ENCODE measurements at places on chromosomes 7 and 10.

GRCh38 chr7:151175793-151176311 lies 8.4 kb upstream of the GBX1 start:
- no peak for DNase-seq

- no peak for DNase-seq
Observed at GRCh38 chr10:111344804-111345203, 268.0 kb downstream of the ADRA2A start.

- no peak for DNase-seq
Observed at GRCh38 chr7:11970132-11970531, 138.1 kb upstream of the THSD7A start.

GRCh38 chr10:83459124-83459523 lies 680.2 kb upstream of the GHITM start:
- DNase-seq, result no peak

DNA sequence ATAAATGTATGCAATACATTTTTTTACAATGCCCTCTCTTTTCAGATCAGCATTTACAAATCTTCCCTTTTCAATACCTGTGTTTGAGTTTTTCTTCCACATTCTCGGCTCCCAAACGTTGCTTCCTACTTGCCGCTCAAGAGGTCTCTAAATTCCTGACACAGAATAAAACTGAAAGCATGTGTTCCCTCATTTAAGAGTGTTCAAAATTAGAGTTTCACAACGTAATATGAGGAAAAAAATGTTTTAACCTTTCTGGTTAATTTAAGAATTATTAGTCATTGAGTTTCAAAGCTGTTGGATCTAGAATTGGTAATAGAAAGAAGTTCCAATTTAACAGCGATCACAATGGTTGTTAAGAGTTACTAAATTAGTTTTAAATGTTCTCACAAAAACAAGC lies 100.4 kb downstream of the ARID5B start:
- DNase-seq, result no peak

GRCh38 chr10:14926061-14926470 lies 27.8 kb downstream of the DCLRE1C start:
- DNase-seq, result no peak

DNA sequence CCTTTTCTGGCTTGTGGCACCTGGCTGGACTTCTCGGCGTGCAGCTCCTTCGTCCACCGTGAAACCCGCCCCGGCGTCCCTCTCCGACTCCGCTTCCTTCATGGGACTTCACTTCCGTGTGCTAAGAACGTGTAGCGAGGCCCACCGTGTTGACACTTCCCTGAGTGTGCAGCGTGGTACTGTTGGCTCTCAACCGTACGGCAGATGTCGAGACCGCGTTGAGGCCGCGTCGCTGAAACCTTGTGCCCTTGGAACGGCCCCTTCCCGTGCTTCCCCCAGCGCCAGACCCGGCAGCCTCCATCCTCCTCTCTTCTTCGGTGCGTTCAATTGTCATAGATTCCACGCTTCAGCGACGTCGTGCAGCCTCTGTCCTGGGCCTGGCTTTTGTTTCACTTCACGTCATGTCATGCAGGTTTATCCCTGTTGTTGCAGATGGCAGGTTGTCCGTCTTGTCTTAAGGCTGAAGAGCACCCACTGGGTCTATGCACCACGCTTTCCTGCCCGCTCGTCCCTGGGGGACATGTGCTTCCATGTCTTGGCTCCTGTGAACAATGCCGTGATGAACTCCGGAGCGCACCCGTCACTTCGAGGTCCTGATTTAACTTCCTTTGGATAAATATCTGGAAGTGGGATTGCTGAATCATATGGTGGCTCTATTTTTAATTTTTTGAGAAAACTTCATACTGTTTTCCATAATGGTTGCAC lies 465.3 kb downstream of the DNAJB6 start:
- no peak for DNase-seq

- DNase-seq, result no peak
Observed at GRCh38 chr7:98049034-98049433, 57.6 kb upstream of the LMTK2 start.

DNA sequence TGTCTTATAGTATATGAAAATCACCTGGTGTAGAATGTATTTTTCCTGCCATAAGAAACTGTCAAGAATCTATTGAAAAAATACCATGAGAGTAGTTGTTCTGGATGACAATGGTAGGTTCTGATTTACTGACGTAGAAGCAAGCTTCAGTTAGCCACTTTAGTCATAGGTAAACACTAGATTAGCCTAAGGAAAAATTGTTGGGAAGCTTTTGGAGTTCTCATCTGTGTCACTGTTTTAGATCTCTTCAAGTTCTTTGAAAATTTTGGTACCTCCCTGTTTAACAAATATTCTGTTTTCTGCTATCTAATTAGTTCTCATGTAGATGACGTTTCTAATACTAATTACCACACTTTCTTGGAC lies 131.8 kb downstream of the ADK start:
- peak; percentile 56 for DNase-seq

- DNase-seq, result no peak
Observed at GRCh38 chr10:101793526-101793925, 10.3 kb upstream of the NPM3 start.

DNA sequence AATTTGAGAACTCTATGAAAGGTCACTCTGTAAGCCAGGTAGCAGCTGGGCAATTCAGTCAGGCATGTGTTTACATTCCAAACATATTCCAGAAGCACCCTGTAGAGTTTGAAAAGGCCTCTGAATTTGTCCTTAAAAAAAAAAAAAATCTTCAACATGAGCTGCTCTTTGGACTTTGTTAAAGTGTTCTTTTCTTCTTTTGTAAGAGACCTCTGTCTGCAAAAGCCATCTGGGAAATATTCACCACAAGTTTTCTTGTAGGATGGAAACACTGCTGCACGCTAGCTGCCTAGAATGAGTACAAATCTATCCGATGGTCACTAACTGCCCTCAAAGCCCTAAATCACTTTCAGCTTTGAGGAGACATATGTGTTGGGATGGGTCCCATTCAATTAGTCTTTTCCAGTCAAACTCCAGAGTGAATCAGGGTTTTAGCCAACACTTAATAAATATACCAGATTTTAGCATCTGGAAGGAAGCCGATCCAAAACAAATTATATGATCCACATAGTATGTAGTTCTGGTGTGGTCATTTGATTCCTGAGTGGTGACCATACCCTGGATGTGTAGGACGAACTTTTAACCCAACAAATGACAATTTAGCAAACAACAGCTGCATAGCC lies 85.9 kb downstream of the CD36 start:
- peak; percentile 41 for DNase-seq

DNA sequence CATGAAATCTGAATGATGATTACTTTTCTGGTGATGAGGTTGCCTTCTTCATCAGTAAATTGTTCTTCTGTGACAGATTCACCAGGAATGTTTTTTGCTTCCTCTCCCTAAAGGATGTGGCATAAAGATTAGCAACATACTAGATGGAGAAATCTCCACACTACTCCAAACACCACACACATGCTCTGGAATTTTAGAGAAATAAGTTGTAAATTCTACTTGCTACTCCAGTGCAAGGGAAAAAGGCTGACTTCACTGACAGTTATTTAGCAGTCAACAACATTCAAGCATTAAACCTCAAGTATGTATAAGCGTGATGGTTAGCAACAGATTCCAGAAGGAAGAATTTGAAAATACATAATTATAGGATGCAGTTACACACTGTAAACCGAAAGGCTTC lies 137.9 kb upstream of the CCDC6 start:
- DNase-seq, result peak; percentile 28
